ENCODE measurements at places on chromosomes 5 and 9. TPM values are rescaled to one million over a fixed set of nuclear protein-coding genes. Genes with fewer than 3 reads are reported as not detected.

NSD1 gene
- 24.0 TPM for total RNA-seq

IFNA21 gene
- total RNA-seq: not detected

GABRA1 gene
- total RNA-seq: not detected

SH2D3C gene
- 0.08 TPM for total RNA-seq

AUH gene
- 12.0 TPM for total RNA-seq

PAX5 gene
- not detected for total RNA-seq

GRM6 gene
- total RNA-seq: not detected

GABRB2 gene
- total RNA-seq: 0.65 TPM

CCDC183 gene
- not detected for total RNA-seq

PROB1 gene
- 5.6 TPM for total RNA-seq

FBXO4 gene
- total RNA-seq: 5.1 TPM

NOXA1 gene
- 0.26 TPM for total RNA-seq

SMIM33 gene
- not detected for total RNA-seq

LRRC14B gene
- total RNA-seq: not detected

LRRC70 gene
- 0.24 TPM for total RNA-seq

DMRT3 gene
- total RNA-seq: not detected

G3BP1 gene
- 118 TPM for total RNA-seq
